ENCODE measurements at places on chromosomes 3 and 15. TPM values are rescaled to one million over a fixed set of nuclear protein-coding genes. Genes with fewer than 3 reads are reported as not detected.

The AP3B2 gene
- not detected for total RNA-seq

The CD200R1 gene
- not detected for total RNA-seq

The PODXL2 gene
- total RNA-seq, result 4.4 TPM

The UCN2 gene
- total RNA-seq, result not detected

The RBM15B gene
- total RNA-seq, result 40.3 TPM

The NAA50 gene
- total RNA-seq, result 264 TPM

The TUSC7 gene
- not detected for total RNA-seq

The NOX5 gene
- total RNA-seq, result 0.07 TPM

The ACP3 gene
- not detected for total RNA-seq

The C3orf85 gene
- not detected for total RNA-seq

The ETV5 gene
- total RNA-seq, result 63.2 TPM

The PSTPIP1 gene
- total RNA-seq, result 1.9 TPM

The SH3BP5 gene
- 88.2 TPM for total RNA-seq

The PYGO1 gene
- 3.3 TPM for total RNA-seq

The IMP3 gene
- total RNA-seq, result 71.8 TPM

The SLC9C1 gene
- 0.57 TPM for total RNA-seq

The CYB561D2 gene
- 10.8 TPM for total RNA-seq

Measured in thoracic aorta endothelial cell (primary cell).